ENCODE measurements at places on chromosomes 3 and 15.

- DNase-seq = no peak
Measured at GRCh38 chr3:188583341-188584161, 429.6 kb downstream of the LPP start.

GRCh38 chr15:47963265-47963664 is 157.5 kb upstream of the SLC24A5 start:
- no peak for DNase-seq

DNA sequence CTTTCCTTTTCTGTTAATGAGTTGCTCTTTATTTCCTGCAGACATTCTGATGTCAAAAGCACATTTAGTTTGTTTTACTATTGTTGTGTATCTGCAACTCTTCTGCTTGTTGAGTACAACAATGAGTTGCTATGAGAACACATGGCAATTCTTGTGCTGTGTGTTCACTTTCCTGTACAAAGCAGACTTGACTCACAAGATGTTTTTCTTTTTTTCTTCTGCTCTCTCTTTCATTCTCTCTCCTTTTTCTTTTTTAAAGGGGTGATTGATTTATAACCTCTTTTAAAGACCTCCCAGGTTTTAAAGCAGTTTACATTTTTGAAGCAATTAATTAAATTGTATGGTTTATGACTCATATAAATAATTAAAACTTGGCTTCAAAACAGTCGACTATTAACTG is 31.6 kb upstream of the ABHD10 start:
- DNase-seq = no peak

DNA sequence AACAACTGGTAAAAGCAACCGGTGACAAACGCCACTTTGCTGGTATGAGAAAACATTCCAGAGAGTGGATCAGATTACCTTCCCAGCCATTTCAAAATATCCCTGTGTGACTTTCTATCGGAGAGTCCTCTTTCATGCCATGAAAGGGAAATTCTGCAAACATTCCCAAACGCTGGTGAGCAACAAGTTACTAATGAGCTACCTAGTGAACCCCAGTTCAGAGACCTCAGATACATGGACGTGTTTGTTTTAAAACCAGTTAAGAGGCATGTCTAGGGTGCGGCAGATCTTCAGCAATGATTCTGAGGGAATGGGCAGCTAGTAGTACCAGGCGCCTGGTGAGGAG is 418.2 kb upstream of the NR2F2 start:
- DNase-seq = no peak

DNA sequence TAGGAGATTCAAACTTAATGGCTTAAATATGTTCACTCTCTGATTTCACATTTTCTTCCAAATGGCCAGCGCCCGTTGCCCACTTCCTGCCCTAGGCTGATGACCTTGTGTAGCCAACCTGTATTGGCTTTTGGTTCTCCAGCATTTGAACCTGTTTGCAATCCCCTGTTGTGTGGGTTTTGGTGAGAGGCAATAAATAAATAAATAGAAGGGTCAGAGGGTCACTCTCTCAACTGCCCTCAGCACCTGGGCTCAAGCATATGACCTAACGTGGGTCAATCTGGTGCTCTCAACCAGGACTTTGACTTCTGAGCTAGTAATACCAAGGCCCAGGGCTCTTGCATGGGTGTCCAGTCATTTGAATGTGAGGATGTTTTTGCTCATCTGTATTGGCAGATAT is 1.8 kb upstream of the SRP14 start:
- no peak for DNase-seq

GRCh38 chr15:99735868-99736267 is 2.6 kb upstream of the LYSMD4 start:
- DNase-seq = no peak

- no peak for DNase-seq
Measured at GRCh38 chr3:39474126-39474515, 6.6 kb downstream of the MOBP start.

- no peak for DNase-seq
Measured at GRCh38 chr15:33834892-33835743, 133.2 kb upstream of the CHRM5 start.

DNA sequence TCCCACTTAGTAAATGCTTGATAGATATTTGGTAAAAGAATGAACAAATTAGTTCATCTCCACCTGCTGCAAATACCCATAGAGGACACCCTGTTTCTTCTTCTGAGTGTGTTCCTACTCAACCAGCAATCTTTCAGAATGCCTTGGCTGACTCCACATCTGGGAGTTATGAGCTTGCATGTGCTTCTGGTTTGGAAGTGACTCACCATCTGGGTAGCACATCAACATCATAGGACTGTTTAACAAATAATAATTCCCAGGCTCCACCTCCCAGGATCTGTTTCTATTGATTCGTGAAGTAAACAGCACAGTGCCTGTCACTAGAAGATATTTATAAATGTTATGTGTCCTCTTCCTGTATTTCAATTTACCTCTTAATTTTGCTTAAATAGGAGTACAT is 580.1 kb downstream of the ROBO2 start:
- no peak for DNase-seq

DNA sequence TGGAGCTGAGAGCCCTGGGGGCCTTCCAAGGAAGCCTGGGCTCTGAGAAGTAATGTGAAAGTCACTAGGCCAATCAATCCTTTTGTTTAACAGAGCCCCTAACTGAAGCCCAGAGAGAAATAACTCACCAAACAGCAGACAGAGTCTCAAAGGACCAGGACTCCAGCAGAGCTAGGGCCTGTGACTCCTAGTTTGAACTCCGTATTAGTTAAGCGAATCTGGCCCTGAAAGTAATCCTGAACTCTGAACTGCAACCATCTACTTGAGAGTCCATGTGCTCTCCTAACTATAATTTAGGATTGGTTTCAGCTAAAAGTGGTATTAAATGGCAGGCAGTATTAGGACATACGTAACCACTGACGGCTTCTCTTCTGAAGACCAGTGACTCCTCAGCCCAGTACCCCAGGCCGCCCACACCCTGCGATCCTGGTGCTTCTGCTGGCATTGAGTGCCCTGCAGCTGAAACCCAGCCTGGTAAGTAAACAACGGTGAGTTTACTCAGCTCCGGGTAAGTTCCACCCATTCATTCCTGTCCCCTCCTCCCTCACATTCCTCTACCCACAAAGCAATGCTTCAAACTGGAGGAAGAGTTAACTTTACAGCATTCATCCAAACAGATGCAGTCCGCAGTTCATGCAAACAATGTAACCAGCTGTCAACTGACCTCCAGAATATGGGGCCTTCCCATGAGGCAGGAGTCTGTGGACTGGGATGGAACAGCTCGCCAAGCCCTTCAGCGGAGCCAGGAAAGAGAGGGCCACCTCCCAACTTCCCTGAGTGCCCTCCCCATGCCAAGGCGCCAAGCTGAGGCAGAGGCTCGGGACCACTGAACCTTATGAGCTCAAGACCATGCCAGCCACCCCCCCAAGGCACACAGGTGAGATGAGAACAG is 7.3 kb downstream of the MYO5C start:
- DNase-seq = no peak

DNA sequence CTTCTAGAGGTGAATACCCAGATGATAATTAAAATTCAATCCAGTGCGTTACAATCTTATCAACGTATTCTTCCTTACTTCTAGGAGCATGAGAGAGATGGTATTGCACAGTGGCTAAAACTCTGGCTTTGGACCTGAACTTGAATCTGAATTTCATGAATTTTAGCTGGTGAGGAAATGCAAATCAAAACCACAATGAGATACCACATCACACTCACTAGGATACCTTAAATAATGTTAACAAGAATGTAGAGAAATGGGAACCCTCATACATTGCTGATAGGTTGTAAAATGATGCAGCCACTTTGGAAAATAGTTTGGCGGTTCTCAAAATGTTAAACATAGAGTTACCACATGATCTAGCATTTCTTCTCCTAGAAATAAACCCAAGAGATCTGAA is 47.1 kb upstream of the TSC22D2 start:
- DNase-seq = no peak

Data from thoracic aorta (tissue), 2 donors.